ENCODE measurements at places on chromosomes 6 and 20.

DNA sequence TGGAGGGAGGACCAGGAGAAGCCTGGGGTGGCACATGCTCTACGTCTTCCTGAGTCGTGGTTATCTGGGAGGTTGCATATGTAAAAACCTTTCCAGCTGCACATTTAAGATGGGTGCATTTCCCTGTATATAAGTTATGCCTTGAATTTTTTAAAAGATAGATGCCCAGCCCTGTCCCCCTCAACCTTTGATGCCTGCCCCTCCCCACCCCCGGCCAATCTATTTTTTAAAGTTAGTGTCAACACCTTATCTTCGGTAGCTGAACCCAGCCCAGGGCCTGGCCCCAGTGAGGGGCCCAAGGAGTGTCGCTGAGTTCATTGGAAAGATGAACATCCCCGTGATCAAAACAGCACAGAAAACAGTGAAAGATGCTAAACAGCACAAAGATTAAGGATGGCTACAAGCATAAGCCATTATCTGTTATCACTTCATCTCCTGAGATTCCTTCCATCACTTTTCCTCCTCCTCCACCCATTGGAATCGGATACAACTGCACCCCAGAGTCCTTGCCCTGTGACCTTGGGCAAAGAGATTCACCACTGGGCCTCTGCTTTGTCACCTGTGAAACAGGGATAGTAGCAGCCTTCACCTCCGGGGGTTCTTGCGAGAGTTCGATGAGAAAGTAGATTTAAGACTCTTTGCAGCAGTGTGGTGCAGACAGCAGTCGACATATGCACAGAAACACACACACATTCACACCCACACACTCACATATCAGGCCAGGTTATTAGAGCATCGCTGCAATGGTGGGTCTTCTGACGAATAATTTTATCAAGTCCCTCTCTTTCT, 47.5 kb downstream of the SIRPA start:
- no peak for DNase-seq

- no peak for DNase-seq
Observed at GRCh38 chr20:23605867-23606651, at the start of gene CST9. Gene CST9 (minus strand): TSS chr20:23605917. CDS start chr20:23605864, 53 bp downstream.

DNA sequence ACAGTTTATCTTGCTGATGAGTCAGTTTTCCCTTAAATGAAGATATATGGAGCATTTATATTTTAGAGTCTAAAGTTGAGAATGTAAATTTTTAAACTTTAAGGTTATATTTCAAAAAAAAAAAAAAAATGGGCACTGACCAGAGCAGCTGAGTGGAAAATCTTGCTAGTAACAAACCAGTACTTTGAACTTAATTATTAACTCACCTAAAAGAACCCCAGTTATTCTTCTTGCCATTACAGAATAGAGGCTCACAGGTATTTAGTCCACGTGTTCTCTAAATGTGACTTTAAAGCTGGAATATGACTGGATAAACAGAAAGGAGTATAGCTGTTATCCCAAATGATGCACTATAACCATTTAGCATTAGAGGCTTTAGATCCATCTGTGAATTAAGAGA, 178.4 kb downstream of the COL9A1 start:
- no peak for DNase-seq

DNA sequence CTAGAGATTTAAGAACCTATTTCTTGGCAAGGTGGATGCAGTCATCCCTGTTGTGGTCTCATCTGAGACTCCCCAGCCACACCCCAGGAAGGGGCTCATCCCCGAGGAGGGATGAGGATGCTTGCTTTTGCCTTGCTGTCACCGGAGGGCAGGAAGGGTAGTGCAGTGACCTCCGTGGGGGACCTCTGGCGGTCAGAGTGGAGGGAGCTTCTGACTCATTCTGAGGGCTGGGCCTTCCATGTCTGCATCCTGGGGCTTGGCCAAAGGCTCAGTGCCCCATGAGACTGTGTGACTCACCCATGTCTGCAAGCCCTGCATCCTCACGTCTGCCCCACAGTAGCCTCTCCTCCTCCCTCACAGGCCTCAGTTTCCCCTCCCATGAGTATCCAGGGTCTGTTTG, 38.7 kb downstream of the UQCC2 start:
- DNase-seq, result no peak

GRCh38 chr20:44700306-44700705, 14.9 kb upstream of the CCN5 start:
- no peak for DNase-seq

DNA sequence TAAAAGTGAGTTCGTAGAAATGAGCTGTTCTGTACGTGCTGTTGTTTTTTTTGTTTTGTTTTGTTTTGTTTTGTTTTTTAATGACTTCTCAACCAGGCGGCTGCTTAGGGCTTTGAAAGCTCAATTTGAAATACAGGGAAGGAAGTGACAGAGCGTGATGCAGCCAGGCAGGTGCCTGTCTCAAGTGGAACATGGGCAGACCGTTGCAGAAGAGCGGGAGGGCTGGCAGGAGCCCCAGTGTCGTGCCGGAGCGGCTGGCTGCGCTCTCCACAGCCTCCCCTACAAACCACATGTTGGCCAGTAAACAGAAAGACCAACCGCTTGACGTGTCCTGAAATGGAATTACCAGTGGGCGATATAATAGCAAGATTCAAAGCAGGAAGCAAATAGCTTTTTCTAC, 164.9 kb upstream of the RREB1 start:
- no peak for DNase-seq

GRCh38 chr6:33425668-33426577, 6.1 kb downstream of the SYNGAP1 start:
- peak; percentile 79 for DNase-seq

GRCh38 chr6:88047510-88048150, at the start of gene SPACA1:
Gene SPACA1 (plus strand): TSS chr6:88047841. CDS start chr6:88047906, 65 bp downstream.
- no peak for DNase-seq

- no peak for DNase-seq
Observed at GRCh38 chr6:158253248-158253647, 59.0 kb upstream of the TULP4 start.

DNA sequence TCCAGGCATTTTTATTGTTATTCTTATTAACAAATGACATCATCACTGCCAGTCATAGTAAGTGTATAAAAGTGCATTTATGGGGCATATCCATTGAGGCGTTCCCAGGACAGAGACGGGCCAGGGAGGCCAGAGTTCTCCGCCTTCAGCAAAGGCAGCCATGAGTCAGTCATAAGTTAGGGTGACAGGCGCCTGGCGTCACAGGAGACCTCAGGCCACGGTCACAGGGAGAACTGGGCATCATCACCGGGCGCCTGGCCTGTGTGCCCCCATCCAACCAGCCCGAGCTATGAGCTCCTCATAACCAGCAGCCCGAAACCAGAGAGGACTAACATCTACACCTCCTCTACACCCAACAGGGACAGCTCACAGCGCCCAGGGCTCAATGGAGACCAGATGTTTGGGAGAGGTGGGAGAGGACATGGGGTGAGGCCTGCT, 259.2 kb downstream of the DLL1 start:
- no peak for DNase-seq

DNA sequence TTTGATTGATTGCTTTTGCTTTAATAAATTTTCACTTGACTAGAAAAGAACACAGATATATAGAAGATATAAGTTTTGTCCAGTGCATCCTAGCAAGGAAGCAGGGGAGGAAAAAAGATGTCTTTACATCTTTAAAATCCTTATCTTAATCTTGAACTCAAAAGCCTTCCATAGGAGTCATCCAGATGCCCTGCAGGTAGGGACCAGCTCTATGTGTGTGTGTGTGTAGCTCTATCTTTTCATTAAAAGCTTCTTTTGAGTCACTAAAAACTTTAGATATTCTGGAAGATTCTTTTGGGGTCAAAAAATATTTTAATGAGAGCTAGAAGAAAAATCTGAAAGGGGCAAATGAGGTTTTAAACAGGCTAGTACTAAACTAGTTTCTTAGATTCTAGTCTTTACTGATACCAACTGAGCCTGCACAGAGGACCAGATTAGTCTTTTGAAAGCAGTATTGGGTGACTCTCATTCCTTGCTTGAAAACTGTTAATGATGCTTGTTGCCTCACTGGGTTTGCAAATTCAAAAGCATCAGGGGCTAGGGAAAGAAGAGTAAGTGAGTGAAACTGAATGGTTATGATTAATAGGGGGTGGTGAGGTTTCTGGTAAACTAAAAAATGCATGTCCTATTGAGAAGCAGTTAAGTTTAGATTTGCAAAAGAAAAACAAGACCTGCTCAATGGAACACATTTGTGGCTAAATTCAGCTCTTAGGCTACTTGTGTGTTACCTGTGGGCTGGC, 40.6 kb upstream of the JAG1 start:
- no peak for DNase-seq

DNA sequence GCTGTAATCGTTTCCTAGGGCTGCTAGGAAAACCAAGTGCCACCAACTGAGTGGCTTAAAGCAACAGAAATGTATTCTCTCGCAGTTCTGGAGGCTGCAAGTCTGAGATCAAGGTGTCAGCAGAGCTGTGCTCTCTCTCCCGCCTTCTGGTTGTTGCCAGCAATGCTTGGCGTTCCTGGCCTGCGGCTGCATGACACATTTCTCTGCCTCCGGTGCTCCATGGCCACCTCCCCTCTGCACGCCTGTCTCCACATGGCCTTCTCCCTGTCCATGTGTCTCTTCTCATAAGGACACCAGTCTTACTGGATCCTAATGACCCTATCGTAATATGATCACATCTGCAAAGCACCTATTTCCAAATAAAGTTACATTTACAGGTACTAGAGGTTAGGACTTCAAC, 91.7 kb upstream of the AKAP12 start:
- DNase-seq, result no peak

GRCh38 chr6:7454696-7455358, 65.2 kb downstream of the RIOK1 start:
- DNase-seq, result no peak

GRCh38 chr6:87698547-87699006, 3.5 kb downstream of the AKIRIN2 start:
- DNase-seq, result no peak

DNA sequence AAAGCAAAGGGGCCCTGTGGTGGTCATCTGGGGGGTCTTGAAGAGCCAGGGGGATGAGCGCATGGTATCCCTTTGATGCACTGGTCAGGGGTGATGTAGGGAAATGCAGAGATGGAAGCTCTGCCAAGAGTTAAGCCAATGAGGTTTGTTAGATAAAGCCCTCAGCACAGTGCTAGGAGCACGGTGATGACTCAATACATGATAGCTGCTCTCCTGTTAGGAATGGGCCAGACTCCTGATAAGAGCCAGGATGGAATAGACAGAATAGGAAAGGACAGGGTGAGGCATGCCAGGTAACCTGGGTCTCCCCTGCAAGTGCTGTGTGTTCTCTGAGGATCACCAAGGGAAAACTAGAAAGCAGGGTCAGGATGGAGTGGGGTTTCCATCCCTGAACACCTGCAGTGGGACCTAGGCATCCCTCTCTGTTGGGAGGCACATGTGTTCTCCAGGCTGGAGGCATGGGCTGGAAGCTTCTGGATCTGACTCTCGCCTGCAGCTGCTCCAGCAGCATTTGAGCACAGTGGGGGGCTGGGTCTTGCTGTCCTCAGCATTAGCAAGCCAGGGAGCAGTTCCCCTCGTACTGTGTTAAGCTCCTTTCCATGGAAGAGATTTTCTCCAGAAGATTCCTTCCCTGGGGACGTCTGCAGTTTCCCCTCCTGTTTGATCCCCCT, 71.8 kb upstream of the TIAM2 start:
- no peak for DNase-seq

DNA sequence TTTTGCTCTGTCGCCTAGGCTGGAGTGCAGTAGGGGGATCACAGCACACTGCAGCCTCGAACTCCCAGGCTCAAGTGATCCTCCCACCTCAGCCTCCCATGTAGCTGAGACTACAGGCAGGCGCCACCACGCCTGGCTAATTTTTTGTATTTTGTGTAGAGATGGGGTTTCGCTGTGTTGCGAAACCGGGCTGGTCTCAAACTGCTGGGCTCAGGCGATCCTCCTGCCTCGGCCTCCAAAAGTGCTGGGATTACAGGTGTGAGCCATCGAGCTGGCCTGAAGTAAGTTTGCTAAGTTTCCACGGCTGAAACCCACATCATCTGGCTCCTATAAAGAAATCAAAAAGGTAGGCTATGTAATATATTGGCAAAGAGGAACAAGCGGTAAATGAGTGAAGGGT, 1.4 kb upstream of the MYLIP start:
- DNase-seq, result no peak

GRCh38 chr20:13289031-13289430, 68.0 kb downstream of the ISM1 start:
- DNase-seq, result no peak

DNA sequence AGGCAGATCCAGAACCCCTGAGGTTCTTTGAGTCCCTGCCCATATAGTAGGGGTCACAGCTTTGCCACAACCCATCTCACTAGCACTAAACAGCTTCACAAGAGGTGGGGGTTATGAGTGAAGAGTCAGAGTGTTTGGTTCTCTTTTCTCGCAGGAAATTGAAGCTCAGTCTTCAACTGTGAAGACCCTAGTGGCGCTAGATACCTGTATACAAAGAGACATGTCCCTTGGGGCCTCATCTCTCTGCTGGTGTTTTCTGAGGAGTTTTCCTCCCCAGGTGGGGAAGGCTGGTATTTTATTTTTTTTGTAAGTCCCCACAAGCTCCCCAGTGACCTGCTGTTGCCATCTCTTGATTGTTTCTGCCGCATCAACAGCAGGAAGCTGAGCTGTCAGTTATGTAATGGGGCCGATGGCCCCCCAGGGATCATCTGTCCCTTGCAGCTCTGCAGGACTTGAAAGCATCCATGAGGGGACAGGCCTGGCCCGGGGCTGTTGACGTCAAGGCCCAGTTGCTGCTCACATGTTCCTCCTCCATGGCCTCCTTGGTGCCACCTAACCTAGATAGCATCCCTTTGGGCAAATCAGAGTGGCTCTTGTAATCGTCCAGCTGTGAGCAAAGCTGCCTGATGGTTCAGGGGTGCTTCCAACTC, 23.1 kb downstream of the STK35 start:
- DNase-seq, result no peak

DNA sequence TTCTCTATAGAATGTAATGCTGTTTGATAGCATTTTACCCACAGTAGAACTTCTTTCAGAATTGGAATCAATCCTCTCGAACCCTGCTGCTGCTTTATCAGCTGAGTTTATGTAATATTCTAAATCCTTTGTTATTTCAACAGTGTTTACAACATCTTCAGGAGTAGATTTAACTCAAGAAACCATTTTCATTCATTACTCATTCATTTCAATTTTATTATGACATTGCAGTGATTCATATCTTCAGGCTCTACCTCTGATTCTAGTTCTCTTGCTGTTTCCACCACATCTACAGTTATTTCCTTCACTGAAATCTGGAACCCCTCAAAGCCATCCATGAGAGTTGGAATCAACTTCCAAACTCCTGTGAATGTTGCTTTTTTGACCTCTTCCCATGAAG, 93.7 kb downstream of the ZFAND3 start:
- DNase-seq, result no peak

GRCh38 chr6:116008470-116009243, 52.0 kb downstream of the FRK start:
- DNase-seq, result no peak

GRCh38 chr6:12818324-12818723, 101.8 kb downstream of the PHACTR1 start:
- DNase-seq, result no peak

DNA sequence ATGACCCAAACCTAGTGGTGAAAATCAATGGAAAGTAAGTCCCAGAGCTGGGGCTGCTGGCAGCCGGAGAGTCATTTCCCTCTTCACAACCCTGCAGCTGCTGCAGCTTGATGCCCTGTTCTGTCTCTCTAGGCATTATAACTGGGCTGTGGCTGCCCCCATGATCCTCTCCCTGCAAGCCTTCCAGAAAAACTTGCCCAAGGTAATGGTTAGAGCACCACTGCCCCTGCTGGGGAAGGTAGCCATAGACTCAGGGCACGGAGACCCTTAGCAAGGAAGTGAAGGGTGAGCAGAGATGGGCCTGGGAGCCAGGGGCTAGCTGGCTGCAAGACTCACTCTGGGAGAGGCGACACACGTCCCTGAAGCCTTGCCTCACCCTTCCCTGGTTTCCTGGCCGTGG, 12.0 kb downstream of the LPIN3 start:
- no peak for DNase-seq

Measured in stimulated activated CD4-positive, alpha-beta T cell treated with anti-CD3 and anti-CD28 coated beads, Interleukin-4, amount 100 ng/mL, for 24 hours (primary cell).